ENCODE measurements at places on chromosomes 6 and 20.
A peak's percentile ranks its signal among the peaks of the same experiment; 100 is the strongest.

DNA sequence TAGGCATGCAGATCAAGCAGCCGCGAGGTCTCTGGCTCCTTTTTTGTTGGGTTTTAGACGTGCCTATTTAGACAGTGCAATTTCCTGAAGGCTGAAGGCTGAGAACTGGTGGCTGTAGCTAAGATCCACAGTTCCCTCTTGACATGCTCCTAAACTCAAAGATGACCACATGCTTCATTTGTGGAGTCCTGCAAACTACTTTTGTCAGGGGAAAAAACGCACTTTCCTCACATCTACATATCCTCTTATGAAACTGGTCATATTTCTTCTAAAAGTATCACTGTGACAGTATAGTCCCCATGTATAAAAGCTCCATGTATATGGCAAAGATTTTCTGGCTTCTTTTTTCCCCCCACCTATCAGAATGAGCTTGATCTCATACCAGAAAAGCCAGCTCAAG, 30.7 kb downstream of the LYRM4 start:
- DNase-seq = no peak

DNA sequence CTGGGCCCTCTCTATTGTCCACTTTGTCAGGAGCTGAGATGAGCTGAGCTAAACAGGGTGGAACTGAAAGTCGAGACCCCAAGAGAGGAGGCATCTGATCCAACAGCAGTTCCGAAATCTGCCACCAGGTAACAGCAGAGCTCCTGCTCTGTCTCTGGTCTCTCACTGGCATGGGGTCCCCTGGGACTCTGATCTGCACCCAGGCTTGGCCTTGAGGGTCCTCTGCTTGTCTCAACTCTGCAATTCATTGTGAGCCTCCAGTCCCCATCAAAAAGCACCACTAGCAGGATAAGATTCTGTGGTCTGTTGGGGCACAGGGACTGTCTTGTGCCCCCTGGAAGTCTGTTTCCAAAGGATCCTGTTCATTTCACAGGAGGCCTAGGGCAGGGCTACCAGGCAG, 62.5 kb upstream of the TOP1 start:
- DNase-seq = peak; percentile 95

DNA sequence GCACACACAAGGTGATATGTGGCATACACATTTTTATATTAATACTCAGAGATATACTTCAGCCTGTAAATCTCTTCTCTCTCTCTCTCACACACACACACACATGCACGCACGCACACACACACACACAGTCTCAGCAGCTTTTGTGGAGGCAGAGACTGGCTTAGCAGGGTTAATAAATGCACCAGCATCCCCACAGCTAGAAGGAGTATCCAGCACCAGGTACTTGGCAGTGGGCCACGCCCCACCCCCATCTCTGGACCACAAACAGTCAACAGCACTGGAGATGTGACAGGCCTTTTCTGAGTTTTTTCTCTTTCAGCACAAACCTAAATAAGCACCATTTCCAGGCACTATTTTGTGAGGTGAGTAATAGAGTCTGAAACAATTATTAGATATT, 47.3 kb upstream of the LRFN2 start:
- no peak for DNase-seq

DNA sequence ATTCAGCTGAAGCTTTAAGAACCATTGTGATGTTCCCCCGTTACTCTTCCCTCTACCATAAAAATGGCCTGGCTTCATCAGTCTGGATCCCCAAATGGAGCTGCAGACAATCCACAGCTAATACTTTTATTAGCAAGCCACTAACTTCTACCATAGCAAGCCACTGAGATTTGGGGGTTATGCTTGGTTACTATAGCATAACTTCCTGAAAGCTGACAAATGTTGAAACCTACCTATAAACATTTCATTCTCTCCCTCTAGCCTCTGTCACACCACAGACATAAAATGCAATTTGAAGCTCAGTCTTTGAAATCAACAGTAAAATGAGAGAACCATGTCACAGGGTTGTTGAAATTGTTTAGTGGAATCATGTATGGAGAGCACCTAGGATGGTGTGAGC, 3.0 kb upstream of the HTR1E start:
- DNase-seq = no peak

DNA sequence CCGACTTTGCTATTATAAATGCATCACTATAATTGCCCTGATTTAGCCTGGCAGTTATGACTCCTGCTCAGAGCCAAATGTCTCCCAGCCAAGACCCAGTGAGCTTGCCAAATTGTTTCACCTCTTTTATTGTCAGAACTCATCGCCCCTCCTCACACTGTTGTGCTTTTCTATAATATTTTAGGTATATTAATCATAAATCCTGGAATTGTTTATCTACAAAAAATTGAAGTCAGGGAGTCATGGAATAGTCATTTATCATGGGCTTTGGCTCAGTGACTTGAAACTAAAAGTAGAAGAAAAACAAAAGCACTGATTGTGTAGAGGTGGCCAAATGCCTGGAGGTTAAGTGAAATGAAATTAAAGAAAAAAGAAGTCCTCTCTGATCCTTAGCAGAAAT, 85.6 kb downstream of the PFDN4 start:
- no peak for DNase-seq

- no peak for DNase-seq
Observed at GRCh38 chr6:42419490-42420280, 32.0 kb downstream of the TRERF1 start.

- DNase-seq = peak; percentile 84
Observed at GRCh38 chr6:72580281-72580940, 41.5 kb upstream of the KCNQ5 start.

- DNase-seq = no peak
Observed at GRCh38 chr6:116055513-116055912, 5.2 kb downstream of the FRK start.

DNA sequence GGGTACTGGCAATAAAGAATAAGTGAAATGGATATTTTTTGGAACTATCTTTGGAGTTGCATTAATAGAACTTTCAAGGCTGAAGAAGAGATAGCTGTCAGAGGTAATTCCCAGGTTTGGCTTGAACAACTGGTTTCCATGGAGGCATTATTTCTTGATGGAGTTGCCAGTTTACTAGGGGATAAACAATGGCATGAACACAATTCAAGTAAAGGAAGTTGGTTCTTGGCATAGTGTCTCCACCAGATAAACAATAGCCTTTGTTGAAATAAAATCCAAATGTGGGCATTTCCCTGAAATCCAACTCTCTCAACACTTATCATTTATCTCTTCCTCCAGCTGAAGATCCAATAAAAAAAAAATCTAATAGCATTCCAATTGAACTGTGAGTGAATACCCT, 454.9 kb downstream of the C6orf118 start:
- DNase-seq = no peak

GRCh38 chr20:41072190-41072863, 43.7 kb downstream of the TOP1 start:
- DNase-seq = no peak
